ENCODE measurements at places on chromosomes 12 and 14. TPM values are rescaled to one million over a fixed set of nuclear protein-coding genes. Genes with fewer than 3 reads are reported as not detected.

Gene LUM
- total RNA-seq, result 496 TPM

Gene GLI1
- total RNA-seq, result 0.86 TPM

Gene EXOC3L4
- 0.32 TPM for total RNA-seq

Gene OR4M1
- not detected for total RNA-seq

Gene TSPAN11
- 0.32 TPM for total RNA-seq

Gene GLT8D2
- total RNA-seq, result 82.3 TPM

Gene CARMIL3
- 0.17 TPM for total RNA-seq

Gene CCDC60
- not detected for total RNA-seq

Gene DEPDC4
- 0.43 TPM for total RNA-seq

Gene SLC8B1
- 18.1 TPM for total RNA-seq

Gene ATP2A2
- 74.6 TPM for total RNA-seq

Gene JPH4
- under 0.01 TPM for total RNA-seq

Gene TAS2R50
- total RNA-seq, result 1.7 TPM

All from bronchial smooth muscle cell (primary cell).